Nephron progenitor cell (in vitro differentiated cells): ENCODE measurements at places on chromosomes 3 and 15.
A peak's percentile ranks its signal among the peaks of the same experiment; 100 is the strongest.

- no peak for DNase-seq
These were observed 31.9 kb upstream of the EIF4A2 start for GRCh38 chr3:186751480-186751879.

DNA sequence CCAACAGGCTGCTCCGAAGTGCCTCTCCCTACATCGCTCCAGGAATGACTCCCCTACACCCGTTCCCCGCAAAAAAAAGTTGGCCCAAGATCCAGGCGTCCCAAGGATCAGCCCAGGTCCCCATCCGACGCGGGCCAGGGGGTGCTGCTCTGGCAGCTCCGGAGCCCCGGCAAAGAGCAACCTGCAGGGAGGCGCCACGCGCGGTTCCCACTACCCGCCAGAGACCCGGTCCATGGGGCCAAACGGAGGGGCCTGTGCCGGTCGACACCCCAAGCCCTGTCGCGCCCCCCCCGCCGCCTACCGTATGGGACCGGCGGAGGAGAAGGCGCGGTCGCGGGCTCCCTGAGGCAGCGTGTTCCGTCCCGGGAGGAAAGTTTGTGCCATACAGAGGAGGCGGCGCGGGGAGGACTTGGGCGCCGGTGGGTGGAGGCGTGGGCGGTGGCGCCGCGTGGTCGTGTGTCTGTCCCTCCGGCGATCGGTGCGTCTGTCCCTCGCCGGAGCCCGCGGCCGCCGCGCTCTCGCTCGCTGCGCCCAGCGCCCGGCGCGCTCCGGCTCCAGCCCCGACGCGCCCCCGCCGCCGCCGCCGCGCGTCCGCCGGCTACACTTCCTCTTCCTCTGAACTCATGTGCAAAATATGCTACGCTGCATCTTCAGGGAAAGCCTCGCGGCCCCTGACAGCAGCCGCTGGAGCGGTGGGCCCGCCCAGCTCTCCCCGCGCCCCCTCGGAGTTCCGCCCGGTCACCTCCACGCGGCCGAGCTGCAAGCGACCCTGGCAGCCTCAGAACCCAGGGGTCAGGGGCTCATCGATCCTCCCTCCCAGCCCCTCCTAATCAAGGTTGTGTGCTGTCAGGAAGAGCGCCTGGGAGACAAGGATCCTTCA is at the start of gene RFTN1:
Gene RFTN1, minus strand, starts transcription at position 559 of the 880 bp plus-strand sequence. CDS start 19,830 bp downstream, outside the sequence.
- peak; percentile 60 for DNase-seq

GRCh38 chr3:186532598-186533072 is 11.5 kb downstream of the CRYGS start:
- peak; percentile 38 for DNase-seq

DNA sequence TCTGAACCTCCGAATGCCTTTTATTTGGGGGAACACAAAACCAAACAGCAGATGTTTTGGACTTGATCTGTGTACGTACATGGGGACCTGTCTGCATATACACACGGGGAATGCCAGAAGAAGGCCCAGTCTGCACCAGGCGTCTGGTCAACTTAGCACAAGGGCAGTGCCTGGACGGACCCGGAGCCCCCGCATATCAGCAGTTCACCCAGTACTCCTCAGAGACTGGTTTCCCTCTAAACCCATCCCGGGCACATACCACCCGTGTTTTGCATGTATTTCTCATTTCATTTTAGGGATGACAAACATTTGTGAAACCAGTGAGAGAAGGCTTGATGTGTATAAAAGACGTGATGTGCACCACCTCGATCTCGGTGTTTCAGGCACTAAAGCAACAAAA is 49.7 kb downstream of the KLHL25 start:
- DNase-seq: no peak

DNA sequence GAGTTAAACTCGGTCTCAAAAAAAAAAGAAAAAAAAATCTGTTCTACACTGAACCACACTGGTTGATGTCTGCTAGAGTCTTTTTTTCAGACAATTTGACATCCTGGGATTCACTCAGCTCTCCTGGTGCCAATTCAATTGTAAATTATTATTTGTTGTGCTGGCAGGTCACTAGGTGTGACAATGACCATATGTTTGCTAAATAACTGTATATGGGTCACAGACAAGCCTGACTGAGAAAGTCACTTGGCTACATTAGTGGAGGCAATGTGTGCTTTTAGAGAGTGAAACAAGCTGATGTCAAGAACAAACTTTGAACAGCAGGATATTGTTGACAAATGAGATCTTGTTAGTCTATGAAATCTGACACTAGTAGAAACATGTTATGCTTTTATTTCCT is 1379.1 kb downstream of the ZPLD1 start:
- no peak for DNase-seq

GRCh38 chr3:65811086-65811761 is 227.5 kb downstream of the MAGI1 start:
- no peak for DNase-seq

GRCh38 chr3:172315401-172316091 is 132.7 kb downstream of the GHSR start:
- no peak for DNase-seq

GRCh38 chr3:8848696-8849131 is 79.3 kb upstream of the OXTR start:
- DNase-seq: no peak
